ENCODE measurements at places on chromosomes 11 and 22. TPM values are rescaled to one million over a fixed set of nuclear protein-coding genes. Genes with fewer than 3 reads are reported as not detected.

The ME3 gene
- 12.4 TPM for total RNA-seq

The CYB5R2 gene
- 2.6 TPM for total RNA-seq

GRCh38 chr11:130599073-130599654 is 150.7 kb downstream of the ADAMTS15 start:
- no peak overlapping the region for H3K27ac ChIP-seq
- H3K4me1 ChIP-seq: no peaks in the 10 kb centered on the region
- DNase-seq: no peak

GRCh38 chr22:43399338-43399979 is 12.4 kb upstream of the MPPED1 start:
- no peaks in the 10 kb centered on the region for H3K36me3 ChIP-seq
- no peak for DNase-seq
- no peak overlapping the region for H3K27ac ChIP-seq

- H3K27ac ChIP-seq: no peak overlapping the region
- H3K36me3 ChIP-seq: no peaks in the 10 kb centered on the region
- peaks cover 18% of the 10 kb centered on the region for H3K4me1 ChIP-seq
- H3K27me3 ChIP-seq: peaks cover 4% of the 10 kb centered on the region
- peak overlapping the region; percentile 78 for H3K4me3 ChIP-seq
- peak; percentile 95 for DNase-seq
Measured at GRCh38 chr11:58900479-58901420, 38.5 kb upstream of the GLYATL1 start.

DNA sequence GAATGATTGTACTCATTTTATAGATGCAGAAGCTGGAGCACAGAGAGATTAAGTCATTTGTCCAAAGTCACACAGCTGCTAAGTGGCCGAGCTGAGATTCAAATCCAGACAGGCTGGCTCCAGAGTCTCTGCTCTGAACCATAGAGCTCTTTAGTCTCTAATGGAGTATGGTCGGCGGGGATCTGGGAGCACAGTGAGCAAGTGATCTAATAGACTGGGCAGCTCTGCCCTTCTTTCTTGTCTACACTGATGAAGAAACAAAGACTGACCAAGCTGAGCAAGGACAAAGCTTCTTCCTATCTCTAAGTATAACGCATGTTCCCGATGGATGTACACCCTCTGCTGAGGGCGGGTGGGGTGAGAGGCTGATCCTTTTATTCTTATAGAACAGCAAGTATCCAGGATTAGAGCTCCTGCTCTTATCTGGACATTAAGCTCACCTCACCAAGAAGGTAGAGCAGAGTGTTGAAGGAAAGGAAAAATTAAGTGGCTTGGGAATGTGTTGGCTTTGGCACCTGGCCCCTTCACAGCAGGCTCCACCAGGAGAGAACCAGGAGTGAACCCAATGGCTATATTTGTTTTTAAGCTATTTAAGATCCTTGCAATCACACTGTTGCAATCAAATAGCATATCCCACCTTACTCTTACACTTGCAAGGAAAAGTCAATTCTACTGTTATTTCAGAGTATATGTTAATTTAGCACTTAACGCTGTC is 68.7 kb downstream of the ETS1 start:
- no peaks in the 10 kb centered on the region for H3K36me3 ChIP-seq
- no peak overlapping the region for H3K4me3 ChIP-seq
- no peak overlapping the region for H3K27ac ChIP-seq
- DNase-seq: no peak
- no peaks in the 10 kb centered on the region for H3K4me1 ChIP-seq
- peaks cover 7% of the 10 kb centered on the region for H3K27me3 ChIP-seq

Data from glutamatergic neuron (in vitro differentiated cells).